ENCODE measurements at places on chromosomes 2 and 18.

GRCh38 chr2:168568476-168569267, 112.6 kb downstream of the CERS6 start:
- DNase-seq: no peak

- no peak for DNase-seq
Measured at GRCh38 chr2:86304416-86304815, 33.0 kb downstream of the REEP1 start.

- no peak for DNase-seq
Measured at GRCh38 chr2:126981476-126981875, 82.8 kb downstream of the TEX51 start.

GRCh38 chr2:121694398-121695170, 42.1 kb downstream of the NIFK start:
- DNase-seq: no peak

- DNase-seq: no peak
Measured at GRCh38 chr18:22015156-22015555, 154.2 kb upstream of the GATA6 start.

DNA sequence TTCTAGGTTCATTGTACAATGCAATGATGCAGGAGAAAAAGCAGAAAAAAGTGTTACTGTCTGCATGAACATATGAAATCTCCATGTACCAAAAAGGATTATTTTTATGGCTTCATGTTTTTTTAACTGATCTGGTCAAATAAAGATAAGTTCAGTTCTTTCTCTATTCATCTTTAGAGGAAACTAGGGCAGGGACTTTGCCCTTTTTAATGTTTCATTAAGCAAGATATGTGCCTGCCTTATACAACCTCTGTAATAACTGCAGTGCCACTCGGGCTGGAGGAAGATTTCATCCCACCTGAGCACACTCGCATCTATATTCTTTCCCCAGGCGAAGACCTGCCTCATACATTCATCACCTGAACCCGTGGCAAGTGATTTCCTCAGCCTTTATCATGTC, 157.9 kb upstream of the DDX18 start:
- DNase-seq: no peak

- peak; percentile 49 for DNase-seq
Measured at GRCh38 chr2:197239434-197239833, 71.1 kb downstream of the ANKRD44 start.

DNA sequence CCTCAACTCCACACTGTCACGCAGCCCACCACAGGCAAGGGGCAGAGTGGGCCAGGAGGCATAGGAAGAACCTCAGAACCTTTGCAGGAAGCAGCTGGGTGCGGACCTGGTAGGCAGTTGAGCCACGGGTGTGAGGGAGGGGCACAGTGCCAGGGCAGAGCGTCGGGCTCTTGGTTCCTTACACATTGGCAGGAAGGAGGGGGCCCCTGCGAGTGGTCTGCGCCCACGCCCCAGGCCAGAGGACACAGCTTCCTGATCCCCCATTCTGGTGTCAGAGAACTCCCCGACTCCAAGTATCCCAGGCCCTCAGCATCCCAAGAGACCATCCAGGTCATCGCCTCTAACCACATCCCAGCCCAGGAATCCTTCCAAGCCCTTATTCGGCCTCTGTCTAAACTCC, 61.5 kb downstream of the TNS1 start:
- no peak for DNase-seq

DNA sequence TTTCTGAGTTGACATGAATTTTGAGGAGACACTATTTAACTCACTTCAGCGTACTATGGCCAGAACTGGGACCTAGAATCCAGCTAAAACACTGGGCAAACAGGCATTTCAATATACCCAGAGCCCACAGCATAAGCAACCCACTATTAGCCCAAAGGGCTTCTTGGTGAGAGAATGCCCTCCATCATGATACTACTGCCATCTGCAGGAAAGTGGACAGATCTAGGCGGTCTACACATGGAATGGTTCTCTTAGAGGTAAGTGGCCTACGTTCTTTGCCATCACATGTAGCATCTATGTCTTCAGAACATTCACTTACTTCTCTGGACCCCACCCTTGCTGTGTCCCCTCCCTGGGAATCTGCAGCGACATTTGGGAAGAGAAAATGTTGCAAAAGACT, 181.3 kb upstream of the LINC00305 start:
- DNase-seq: no peak

DNA sequence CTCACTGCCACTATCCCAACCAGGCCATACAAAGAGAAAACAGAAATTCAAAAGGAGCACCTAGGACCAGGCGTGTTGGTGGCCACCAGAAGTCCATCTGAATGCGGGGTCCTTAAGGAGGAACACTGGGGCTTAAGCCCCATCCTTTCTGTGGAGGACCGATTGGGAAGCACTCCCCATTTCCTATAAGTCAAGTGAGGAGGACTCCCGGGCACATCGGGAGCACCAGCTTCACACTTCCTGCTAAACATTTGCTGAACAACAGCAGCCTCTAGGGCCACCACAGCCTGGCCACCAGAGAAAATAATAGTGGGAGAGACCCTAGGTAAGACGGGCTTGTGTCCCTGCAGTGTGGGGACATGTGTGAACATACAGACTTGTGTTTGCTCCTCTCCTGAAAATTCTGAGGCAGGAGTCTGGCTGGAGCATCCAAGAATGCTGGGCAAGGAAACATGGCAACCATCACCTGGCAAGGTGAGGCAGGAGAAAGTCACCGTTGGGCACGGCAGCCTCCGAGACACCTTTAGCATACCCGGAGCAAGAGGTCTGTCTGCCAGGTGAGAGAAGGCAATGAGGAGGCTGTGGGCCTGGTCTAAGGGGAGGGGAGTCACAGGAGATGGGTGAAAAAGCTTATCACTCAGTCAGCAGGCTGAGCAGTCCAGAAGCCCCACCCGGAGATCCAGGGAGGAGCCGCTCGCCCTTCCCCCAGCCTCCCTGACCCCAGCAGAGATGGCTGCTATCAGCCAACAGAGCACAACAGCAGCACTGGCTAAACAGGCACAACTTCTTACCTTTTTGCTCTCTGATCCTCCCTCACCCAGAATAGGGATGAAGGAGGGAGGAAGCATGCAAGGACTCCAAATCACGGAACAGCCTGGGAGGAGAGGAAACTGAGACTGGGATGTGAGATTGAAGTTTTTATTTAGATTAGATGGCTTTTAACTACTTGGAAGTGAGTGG, 282.3 kb downstream of the EIPR1 start:
- no peak for DNase-seq

DNA sequence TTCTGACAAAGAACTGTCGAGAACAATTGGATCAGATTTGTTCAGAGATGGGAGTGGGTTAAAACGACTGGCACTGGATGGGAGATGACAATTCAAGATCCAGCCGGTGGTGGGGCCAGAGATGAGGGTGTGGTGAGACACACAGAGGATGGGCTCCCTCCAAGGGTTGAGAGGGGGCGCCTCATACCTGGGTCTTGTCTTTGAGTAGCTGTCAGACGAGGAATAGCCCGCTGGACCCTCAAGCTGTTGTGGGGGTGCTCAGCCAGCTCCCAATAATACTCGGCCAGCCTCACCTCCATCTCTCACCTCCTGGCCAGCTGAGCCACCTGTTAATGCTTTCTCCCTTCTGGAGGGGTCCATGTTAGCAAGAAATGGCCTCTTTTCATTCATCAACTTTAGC, 14.0 kb downstream of the INPP5D start:
- DNase-seq: no peak

GRCh38 chr2:216934151-216934550, 74.3 kb upstream of the TNP1 start:
- DNase-seq: no peak

- no peak for DNase-seq
Measured at GRCh38 chr2:218558986-218559385, 9.2 kb downstream of the USP37 start.

- no peak for DNase-seq
Measured at GRCh38 chr18:58495634-58496033, 133.3 kb downstream of the ALPK2 start.

DNA sequence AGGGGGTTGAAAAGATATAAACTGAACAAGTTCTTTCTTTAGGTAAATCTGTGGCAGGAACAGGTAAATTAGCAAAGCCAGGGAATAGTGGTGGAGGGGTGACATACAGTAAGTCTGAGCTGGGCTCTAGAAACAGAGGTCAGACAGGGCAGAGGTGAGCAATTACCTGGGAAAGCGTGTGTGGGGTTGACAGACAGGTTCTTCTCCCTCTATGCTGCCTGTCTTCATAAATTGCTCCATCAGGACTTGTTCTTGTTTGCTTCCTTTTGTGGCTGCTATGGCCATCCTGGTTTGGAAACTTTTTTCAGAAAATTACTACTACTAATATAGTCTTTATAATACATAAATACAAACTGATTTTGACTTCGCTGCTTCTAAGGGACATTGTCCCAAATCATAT, 3.4 kb upstream of the ANKRD12 start:
- DNase-seq: no peak

- DNase-seq: no peak
Measured at GRCh38 chr18:79422022-79422782, 26.5 kb downstream of the NFATC1 start.

DNA sequence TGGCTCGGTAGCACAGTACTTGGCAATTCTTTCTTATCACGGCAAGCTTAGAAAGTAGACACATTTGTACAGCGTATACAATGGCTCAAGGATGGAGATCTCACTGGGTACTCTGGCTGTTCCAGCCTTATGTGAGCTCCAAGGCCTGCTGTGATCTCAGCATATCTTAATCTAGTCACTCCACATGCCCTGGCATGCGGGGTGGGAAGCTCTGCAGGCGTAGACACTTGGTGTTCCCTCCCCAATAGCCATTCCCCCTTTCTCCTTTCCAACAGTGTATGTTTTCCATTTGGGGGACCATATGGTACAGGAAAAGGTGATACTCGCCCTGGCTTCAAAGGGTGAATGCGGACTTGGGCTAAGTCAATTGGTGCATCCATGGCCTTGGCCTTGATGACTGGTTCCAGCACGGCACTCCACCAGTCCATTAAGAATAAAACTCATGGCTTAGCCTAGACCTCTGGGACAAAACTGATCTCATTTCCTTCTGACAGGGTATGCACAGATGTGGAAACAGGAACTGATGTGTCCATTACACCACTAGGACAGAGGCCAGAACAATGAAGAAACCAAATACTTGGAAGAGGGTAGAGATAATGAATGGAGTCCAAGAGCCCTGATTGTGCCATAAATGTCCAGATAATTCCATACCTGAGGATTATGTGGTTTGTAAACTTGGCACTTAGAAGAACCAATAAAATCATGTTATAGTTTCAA, 28.4 kb downstream of the TGIF1 start:
- DNase-seq: no peak

GRCh38 chr2:67782443-67782842, 280.4 kb downstream of the C1D start:
- DNase-seq: no peak

DNA sequence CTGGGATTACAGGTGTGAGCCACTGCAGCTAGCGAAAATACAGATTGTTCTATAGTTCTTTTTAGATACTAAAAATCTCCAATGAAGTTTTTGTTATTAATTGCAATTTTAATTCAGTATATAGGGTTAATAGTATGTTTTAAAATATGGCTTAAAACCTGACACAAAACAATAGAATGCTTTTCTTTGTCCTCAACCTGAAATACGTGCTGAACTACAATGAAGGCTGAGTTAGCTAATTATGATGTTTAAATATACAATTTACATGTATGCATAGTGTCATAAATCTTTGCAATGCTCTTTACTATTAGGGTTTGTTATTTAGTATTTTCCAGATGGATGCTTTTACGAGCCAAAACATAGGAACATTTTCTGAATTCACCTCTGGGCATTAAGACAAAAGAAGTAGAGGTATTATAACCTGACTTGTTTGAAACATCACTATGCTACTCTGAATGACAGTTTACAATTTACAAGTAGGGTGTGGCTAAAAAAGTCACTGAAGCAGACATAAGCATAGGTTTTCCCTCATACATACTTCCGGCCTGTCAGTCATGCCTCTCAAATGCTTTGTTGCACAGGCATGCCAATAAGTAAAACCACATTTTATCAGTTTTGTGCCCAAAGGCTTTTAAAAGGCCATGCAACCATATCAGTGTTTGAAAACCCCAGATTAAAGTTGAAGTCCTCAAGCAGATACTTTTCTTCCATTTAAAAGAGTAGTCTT, 168.3 kb downstream of the OTX1 start:
- DNase-seq: no peak

DNA sequence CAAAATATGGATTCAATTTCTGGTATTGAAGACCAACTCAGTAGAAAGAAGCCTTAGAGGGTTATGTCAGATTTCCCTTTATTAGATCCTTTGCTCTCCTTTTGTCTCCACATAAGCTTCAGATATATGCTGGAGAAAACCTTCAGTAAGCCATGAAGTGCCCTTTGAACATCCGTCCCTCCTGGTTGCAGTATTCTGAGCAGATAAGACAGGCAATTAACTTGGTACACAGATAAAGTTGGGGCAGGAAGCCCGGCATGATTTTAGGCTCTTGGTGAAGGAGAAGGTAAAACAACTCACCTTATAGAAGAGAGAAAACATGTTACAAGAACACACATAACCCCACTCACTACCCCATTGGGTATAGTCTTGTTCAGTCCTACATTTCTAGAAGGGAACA, 76.4 kb downstream of the SRD5A2 start:
- no peak for DNase-seq

DNA sequence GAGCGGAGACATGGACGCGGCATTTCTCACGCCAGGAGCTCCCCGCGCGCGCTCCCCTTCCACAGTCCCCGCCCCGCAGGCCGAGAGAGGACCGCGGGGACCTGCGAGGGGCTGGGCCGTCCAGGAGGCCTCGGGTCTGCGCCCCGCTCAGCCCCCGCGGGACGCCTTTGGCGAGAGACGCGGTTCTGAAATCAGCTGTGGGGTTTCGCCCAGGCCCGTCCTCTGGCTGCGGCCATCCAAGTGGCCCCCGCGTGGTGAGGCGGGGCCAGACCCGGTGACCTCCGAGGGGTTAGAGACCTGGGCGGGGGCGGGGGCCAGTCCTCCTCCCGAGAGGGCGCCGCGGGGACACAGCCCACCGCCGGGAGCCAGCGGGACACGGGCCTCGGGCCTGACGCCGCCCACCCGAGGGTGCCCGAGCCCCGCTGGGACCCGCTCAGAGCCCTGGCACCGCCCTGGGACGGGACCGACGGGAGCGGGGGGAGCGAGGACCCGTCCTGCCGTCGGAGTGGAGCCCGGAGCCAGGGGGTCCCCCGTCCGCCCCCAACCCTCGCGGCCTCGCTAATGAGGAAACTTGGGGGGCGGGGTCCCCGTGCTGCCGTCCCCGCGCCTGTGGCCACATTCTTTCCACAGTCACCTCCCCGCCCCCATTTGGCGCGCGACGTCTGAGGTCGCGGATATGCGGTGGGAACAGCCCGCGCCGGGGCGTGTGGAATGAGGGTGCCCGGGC, 6.1 kb upstream of the SALL3 start:
- no peak for DNase-seq
